NCI-H82 (cell line): ENCODE measurements at places on chromosomes 2 and 18.
A peak's percentile ranks its signal among the peaks of the same experiment; 100 is the strongest.

GRCh38 chr2:116809109-116809508, 1005.4 kb upstream of the DDX18 start:
- DNase-seq, result no peak

DNA sequence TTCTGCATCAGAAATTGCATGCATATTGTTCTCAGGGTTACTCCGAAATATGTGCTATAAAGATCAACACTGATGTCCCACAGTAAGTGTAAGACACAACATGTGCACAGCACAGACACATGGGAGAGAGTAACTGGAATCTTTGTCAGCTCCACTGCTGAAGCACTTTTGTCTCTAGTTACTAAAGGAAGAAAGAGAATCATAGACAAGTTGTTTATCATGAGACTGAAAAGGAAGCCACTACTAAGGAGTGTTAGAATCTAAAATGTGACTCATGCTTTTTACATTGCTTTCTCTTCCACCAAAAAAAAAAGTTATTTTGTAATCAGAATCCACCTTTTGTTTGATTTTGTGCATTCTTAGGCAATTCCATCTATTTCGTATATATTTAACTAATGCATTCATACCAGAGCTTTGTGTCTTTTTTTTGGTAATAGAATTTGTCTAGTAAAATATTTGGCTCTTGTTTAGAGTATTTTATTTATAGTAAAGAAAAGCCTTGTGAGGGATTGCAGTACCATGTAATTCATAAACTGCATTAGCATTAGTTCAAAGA, 502.4 kb downstream of the FBXO15 start:
- no peak for DNase-seq

DNA sequence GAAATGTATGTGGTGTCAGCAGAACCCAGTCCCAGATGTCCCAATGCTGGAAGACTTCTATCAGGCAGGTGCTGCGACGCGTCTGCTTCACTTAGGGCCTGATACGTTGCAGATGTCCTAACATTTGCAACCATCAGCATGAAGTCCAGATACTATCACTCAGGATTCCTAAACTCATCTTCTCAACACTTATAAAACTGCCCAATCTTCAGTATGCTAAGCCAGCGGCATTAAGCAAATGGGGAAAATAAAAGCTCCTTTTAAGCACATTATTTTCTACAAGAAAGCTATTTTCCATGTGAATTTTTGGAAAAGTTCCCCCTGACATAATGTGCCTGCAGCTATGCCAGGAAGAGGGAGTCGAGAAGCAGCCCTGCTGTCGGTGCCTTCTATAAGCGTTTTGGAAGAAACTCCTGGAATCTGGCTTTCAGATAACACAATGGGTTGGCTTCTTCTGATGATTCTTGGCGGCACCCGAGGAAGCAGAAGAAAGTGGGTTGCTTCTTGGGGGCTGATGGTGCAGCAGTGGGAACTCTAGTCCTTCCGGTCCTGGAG, 60.7 kb upstream of the ITGA6 start:
- DNase-seq, result no peak

DNA sequence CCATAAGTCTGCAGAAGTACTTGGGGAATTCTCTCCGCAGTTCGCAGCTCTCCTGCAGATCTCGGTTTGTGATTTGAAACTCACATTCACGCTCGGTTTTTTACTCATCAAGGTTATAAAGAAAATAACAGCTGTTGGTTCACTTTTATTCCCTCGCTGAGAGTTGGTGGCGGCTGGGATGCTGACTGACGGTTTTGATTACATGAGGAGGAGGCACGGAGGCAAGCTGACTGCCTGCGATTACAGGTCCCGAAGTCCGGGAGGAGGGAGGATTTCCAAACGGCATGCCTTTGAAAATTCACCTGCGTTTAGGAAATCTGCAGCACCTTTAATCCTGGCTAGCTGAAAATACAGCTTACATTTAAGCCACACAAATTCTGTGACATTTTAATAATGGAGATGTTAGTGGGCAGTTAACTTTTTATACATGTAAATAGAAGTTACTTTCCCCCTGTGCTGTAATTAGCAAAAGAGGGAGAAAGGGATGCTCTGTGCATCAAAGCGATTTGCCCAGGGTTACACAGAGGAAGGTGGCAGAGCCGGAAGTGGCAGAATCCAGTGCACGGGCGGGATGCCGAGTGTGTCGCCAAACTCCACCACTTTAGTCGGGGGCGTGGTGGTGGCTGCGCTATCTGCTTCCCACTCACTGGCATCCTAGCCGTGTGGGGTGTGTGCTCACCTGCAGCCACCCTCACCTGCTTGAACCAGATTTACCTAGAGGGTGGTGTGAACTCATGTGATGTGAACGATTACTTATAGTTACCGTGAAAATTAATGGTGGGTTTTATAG, 14.7 kb downstream of the AGAP1 start:
- DNase-seq, result no peak

DNA sequence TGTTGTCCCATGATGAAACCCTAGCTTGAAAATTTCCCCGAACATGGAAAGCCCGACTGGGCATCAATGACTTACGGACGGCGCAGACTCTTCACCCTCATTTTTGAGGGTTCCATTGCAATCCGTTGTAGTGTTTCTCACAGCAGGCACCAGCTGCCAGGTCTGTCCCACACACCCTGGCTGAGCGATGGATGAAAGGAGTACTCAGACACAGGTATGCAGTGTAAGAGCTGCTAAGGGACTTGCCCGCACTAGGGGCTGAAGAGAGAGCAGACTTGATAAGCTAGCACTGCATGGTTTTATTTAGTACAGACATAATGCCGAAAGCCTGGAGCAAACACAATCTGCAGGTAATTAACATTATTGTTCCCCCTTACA, 15.8 kb downstream of the DYNAP start:
- no peak for DNase-seq

GRCh38 chr2:219308142-219309101, 779 bp downstream of the PTPRN start:
- peak; percentile 86 for DNase-seq

GRCh38 chr2:112481528-112482233, at the start of gene TTL:
Gene TTL (plus strand): TSS chr2:112482156. CDS start chr2:112482345, 189 bp downstream.
- peak; percentile 86 for DNase-seq

DNA sequence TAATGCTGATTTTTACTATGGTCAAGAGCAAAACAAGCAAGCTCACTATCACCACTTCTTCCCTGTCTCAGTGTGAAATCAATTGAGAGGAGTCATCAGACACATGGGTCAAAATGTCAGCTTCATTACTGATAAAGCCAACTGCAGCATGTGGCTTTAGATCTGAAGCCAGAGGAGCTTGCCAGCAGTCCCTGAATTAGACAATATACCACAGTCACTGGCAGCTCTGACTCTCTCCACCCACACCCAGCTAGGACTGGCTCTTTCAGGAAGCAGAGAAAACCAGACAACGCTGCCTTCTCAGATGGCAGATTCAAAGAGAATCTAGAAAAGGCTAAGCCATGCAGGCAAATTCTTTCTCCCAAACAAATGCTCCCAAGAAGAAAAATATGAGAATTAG, 20.0 kb upstream of the ASB18 start:
- no peak for DNase-seq

DNA sequence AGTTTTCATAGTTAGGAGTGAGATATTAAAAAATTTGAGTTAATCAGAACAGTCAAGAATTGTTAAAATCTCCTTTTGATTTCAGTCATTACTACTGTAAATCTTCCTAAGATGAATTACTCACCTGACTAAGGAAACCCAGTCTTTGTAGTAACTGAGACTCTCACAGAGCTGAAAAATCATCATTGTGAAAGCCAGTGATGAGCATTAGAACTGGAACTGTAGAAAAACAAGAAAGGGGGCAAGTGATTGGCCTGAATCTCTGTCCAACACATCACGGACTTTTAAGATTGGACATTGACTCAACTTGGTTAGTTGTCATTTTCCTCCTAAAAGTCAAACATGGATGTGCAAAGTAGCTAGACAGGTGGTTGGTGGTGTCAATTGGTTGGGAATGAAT, 21.9 kb downstream of the SETBP1 start:
- no peak for DNase-seq

DNA sequence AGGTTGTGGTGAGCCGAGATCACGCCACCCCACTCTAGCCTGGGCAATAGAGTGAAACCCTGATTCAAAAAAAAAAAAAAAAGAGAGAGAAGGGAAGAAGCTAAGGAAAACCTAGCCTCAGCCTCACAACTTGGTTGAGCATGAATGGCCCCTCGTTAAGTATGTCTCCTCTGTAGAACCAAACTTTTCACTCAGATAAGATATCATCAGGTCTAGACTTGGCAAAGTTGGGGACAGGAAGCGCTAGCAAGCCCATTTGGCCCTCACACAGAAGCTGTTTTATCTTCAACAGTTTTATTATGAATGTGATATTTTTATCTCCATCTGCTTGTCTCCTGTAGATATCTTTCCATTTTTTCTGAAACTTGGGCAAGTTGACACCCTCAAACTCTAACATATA, 3.5 kb upstream of the ASXL2 start:
- DNase-seq, result no peak

DNA sequence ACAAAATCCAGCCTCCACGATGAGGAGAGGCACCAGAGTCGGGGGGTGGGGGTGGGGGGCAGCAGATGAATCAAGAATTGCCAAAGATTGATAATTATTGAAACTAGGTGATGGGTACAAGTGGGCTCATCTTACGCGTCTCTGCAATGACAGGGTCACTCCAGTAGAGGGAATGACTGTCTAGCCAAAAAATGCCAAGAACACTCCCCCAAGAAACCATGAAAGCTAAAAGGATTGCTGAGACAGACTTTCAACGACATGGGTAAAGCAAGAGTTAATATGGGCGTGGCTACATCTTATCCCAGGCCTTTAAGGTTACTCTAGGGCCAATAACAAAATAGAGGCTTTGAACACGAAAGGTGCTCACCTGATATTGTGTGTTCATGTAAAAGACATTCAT, 86.5 kb downstream of the STK39 start:
- peak; percentile 70 for DNase-seq

DNA sequence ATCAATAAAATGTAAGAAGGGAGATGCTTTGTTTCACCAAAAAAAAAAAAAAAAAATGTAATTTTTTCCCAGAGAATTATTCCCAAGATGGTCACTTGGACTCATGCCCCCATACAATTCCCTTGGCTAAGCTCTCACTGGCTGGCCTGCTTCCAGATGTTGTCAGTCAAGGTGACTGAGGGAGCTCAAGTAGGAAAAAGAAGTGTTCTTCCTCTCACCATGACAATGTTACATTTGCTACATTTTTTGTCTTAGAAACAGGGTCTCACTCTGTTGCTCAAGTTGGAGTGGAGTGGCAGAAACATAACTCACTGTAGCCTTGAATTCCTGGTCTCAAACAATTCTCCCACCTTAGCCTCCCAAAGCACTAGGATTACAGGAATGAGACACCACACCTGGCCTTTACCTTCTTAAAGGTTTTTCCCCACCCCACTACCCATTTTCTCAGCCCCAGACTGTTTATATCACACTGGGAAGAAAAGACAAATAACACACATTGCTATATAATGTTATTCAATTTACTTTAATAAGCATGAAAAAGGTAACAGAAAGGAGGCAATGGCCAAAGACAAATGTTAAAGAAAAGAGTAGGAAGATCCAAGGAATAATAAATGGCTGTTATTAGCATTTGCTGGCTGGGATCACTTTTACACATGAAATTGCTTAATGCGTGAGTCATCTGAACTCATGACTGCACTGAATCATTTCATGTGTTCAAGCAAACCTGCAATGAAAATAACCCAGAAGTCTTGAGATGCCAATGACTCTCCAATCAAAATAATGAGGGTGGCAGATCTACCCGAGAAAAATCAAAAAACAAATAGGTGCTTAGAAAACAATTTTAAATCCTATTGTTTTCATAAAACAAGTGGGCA, 45.2 kb downstream of the ACVR1 start:
- DNase-seq, result no peak

- no peak for DNase-seq
These were observed 146.2 kb upstream of the LYPD1 start for GRCh38 chr2:132816234-132816633.

DNA sequence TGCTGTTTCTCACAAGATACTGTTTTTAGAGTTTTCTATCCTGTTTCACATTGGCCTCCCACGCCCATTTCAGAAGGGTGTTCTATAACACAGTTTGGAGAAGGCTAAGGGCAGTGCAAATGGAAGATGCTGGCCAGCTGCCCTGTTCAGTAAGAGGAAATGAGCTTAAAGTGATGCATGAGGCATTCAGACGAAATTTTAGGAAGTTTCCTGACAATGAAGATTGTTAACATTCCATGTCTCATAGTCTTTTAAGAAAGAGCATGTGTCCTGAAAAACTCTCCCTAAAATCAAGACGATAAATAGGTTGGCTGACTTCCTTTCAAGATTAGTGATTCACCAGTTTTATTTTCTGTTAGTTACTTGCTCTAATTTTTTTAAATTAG, 484.2 kb upstream of the NRP2 start:
- DNase-seq, result no peak

DNA sequence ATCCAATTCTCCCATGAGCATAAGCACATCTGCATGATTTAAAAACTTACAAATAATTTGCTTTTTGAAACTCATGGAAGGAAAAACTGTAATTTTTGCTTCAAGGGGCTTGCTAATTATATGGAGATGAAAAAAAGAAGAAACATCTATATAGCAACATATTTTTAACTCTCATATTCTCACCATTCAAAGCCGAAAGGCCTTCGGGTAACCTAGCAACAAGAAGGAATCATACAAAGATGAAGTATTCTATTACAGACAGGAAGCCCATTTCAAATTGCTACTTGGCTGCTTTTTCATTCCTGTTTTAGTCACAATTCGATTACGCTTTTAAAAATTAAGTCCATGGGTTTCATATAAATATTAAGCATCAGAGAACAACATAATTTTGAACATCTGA, 39.2 kb upstream of the RNU4ATAC start:
- peak; percentile 70 for DNase-seq

- no peak for DNase-seq
These were observed at the start of gene RFX8 for GRCh38 chr2:101474731-101475384. Gene RFX8 (minus strand): TSS chr2:101475112. CDS start chr2:101466848, 8,264 bp downstream.

GRCh38 chr2:160124571-160124970, 62.2 kb upstream of the PLA2R1 start:
- DNase-seq, result no peak

DNA sequence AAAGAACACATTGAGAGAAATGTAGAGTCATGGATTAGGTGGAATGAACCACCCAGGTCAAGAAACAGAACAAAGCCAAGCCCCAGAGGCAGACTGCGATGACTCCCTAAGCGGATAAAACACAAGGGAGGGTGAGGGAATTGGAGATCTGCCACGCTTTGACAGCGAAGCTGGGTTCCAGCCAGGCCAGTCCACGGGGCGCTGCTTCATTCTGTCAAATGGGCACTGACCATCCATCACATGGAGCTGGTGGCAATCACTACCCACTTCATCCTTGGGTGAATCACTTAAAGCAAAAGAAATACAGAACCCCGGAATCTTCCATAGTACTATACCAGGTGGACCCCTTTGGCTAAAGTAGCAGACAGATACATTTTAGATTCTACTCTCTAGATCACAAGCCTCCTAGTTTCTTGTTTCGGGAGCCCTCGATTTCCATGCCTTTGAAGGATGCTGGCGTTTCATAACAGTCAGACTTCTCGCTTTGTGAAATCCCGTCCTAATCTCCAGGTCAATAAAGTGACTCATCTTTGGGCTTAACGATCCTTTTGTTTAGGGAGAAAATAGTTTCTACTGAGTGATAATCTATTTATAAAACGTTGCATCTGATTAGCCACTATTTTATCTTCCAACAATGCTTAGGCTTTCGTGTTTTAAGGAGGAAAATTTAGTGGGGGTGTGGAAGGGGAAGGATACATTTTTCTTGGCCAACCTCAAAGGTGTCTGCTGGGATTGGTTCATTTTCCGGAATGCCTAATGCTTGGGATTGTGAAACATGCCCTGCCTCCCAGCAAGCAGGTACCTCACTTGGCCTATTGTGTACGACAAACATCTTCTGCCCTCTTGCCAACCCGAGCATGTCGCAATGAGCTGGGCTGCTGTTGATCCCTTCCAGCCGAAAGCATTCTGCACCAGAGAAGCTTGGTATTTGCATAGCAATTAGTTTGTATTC, 44.1 kb upstream of the HDAC4 start:
- DNase-seq, result no peak
